ENCODE measurements at places on chromosomes 1 and 21.

- DNase-seq, result no peak
Measured at GRCh38 chr21:17469727-17470126, 43.1 kb upstream of the CXADR start.

DNA sequence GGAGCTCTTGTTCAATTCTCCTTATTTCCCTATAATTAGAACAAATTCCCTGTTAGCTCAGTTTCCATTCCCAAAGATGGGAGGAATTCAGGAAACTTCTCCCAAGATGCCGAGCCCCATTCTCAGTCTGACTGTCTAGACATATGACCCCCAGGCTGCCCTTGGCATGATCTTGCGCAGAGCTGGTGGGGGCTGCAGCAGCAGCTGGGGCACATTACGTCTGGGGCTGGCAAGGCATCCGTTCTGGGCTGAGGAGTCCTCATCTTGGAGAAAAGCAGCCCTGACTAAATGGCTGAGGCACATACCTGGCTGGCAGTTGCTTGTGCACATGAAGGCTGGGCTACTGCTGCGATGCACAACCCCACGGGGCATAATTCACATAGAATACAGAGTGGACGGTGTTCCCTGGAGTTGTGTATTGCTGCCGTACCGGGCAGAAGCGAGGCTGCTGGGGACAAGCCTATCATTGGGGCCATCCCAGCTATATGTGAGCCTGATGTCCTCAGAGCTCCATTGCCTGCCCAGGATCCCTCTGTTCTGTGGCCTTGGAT is 36.4 kb upstream of the TRABD2B start:
- DNase-seq, result no peak

GRCh38 chr1:227370533-227371254 is 52.4 kb upstream of the CDC42BPA start:
- DNase-seq, result no peak

GRCh38 chr1:54703471-54703870 is 12.2 kb upstream of the TTC4 start:
- no peak for DNase-seq

- no peak for DNase-seq
Measured at GRCh38 chr1:73979684-73980083, 218.3 kb downstream of the LRRIQ3 start.

GRCh38 chr1:4305526-4306301 is 348.7 kb upstream of the AJAP1 start:
- no peak for DNase-seq

- DNase-seq, result peak; percentile 77
Measured at GRCh38 chr1:150560011-150560438, 10.8 kb downstream of the ADAMTSL4 start.

GRCh38 chr1:61160526-61160925 is 78.2 kb downstream of the NFIA start:
- no peak for DNase-seq

DNA sequence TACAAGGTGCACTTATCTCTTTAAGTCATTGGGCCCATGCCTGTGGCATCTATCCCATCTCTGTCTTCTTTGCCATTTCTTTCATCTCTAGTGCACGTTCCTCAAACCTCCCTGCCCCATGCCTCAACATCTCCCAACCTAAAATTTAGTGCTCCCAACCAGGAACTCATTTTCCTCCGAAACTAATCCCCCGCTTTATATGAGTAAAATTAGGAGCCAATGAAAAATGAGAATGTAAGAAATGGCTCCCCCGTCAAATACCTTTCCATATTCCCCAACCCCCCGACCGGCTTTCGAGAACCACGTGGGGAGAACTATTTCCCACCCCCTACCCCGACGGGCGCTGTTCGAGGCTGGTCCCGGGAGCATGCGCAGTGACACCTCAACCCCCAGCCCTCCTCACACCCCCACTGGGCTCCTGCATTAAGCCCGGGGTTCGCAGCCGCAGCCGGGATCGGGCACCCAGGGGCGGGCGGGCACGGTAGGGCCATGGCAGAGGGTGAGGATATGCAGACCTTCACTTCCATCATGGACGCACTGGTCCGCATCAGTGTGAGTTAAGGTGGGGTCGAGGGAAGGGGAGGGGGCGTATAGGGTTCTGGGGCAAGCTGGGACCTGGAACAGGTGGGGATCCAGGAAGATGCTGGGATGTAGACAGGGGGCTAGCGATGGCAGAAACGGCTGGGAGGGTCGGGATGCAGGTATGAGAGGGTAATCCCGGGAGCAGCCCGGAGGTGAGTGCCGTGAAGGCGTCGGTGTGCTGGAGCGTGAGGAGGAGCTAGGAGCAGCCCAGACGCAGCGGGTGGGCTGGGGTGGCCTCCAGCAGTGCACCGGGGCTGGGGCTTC is at the start of gene TRIM46:
TRIM46 (plus strand) TSS at position 372 of the 846 bp plus-strand sequence; CDS start at position 490, 118 bp downstream.
- DNase-seq, result peak; percentile 75

DNA sequence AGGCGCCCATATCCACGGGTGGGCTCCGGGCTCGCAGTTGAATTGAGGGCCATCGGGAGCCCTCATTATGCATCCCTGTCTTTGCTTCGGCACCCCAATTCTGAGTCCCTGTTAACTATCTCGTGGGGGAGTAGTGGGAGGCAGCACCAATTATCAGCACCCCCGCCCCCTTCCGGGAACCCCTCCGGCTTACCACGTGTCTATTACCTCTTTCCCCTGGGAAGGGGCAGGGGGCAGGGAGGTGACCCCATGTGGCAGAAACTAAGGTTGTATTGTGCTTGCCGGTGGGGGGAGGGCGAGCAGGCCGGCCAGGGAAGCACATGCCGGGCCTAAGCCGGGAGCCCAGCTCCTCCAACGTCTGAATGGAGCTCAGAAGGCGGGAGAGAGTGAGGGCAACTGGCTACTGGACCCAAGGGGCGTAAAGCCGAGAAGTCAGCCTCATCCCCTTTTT is 1.0 kb downstream of the LIN28A start:
- DNase-seq, result no peak

DNA sequence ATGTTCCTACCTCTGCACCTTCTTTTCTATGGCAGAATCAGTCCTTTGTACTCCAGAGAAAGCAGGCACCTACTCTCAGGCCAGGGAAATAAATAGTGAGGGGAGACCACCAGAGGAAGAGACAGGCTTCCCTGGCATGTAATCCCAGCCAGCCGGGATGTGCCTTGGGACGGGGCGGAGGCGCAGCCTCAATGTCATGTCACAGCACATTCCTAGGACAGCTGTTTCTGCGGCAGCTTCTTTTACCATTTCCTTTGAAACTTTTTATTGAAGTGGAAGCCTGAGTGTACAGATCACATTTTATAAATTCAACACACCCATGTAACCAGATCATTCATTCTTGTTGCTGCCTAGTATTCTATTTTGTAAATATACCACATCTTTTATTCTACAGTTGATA is 67.9 kb upstream of the ZNF326 start:
- DNase-seq, result no peak

DNA sequence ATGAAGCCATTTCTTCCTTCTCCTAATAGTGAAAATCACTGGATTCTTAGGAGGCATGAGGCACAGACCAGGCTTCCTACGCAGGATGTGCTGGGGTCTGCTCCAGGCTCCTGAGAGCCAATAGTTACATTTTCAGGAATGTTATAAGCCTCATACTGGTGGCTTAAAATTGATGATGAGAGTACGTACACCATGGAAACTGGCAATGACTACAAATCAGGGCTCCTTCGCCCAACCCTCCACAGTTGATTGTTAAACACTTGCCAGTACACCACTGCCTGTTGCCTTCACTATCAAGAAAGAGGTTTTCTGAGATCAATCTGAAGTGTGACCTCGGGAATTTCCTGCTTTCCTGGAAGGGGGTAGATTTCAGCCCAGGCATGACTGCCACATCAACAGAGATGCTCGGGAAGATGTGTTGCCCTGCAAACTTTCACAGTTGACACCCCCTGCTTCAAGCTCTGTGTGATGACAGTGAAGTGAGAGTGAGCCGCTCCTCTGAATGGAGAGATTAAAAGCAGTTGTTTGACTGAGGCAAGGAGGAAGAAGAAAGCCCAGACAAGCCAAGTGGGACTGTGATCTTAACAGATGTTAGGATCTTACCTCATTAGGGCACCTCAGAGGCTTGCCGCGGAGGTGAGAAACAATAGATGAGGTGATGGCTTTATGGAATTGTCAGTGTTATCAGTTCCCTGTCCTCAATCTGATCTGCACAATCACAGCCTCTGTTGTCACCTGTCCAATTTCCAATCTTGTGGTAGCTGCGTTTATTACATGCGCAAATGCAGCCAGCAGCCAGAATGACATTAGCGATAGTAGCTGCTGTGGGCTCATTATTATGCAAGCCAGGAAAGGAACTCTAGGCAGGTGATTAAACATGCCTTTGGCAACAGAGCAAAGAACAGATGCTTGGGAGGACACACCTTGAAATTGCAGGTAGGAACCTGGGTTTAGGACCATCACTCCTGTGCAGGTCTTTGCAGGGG is 277.3 kb downstream of the KAZN start:
- DNase-seq, result no peak

- DNase-seq, result no peak
Measured at GRCh38 chr1:54070171-54070837, 16.9 kb downstream of the TCEANC2 start.

- DNase-seq, result no peak
Measured at GRCh38 chr1:100322436-100323211, 29.7 kb upstream of the CDC14A start.

DNA sequence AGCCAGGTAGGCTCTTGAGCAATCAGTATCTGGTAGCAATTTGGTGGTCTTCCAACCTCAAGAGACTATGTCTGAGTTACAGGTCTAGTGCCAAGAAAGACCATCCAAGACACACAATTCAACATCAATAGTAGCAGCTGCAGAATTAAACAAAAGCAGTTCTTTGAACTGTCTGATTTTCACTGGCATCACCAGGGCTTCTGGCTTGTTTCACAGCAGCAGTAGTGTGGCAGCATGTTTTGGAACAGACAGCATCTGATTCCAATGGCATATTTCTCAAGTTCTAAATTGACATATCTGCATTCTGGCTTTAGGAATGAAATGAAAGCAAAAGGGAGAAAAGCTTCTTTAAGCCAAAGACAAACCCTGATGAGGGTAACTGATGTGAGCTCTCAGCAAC is 334.7 kb upstream of the PRMT6 start:
- DNase-seq, result no peak

GRCh38 chr1:201779351-201779880 is 49.5 kb upstream of the IPO9 start:
- DNase-seq, result no peak

- DNase-seq, result no peak
Measured at GRCh38 chr1:227786673-227787512, 28.6 kb upstream of the PRSS38 start.

- no peak for DNase-seq
Measured at GRCh38 chr1:59569198-59569597, 245.6 kb upstream of the HOOK1 start.
